ENCODE measurements at places on chromosomes 1 and 21.

- DNase-seq = no peak
Measured at GRCh38 chr1:100799548-100799947, 80.0 kb downstream of the VCAM1 start.

DNA sequence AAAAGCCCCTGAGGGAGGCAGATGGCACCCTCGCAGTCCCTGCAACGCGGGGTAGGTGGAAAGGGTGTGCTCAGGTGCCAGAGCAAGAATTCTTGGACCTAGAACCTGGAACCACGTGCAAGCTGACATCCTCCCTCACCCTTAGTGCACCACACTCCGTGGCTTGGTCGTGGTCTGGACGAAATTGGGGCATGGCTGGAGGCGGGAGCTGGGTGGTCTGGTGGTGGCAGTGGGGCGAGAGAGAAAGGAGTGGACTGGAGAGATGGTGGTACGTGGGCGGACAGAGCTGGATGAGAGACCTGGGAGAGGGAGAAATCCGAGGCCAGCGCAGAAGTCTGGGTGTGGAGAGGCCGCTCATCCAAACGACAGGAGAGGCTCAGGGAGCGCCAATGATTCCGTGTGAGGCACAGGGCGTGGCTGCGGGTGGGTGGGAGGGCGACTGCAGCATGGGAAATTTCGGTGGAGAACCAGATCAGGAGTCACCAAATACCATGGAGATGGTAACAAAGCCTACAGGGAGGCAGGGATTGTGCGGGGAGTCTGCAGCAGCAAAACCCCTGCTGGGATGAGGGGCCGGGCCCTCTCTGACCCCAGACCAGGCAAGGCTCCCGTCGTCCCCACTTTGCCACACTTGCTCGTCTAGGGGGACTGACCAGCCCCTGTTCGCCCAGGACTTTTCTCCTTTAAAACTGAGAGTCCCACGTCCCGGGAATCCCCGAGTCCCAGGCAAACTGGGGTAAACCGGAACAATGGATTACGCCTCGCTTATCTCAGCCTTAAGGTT lies 31.9 kb downstream of the CDCP2 start:
- DNase-seq = no peak

GRCh38 chr1:40363721-40364120 lies 9.8 kb upstream of the SMAP2 start:
- DNase-seq = peak; percentile 27

GRCh38 chr1:1540090-1540817 lies at the start of gene TMEM240:
Gene TMEM240, minus strand, starts transcription at chr1:1540624. Its CDS starts 278 bp downstream, at chr1:1540346.
- no peak for DNase-seq

- DNase-seq = no peak
Measured at GRCh38 chr21:37036177-37036576, 29.7 kb downstream of the RIPPLY3 start.

GRCh38 chr1:12147201-12147701 lies 19.5 kb upstream of the TNFRSF1B start:
- DNase-seq = no peak

Data from renal cortical epithelial cell (primary cell).